Activated CD4-positive, alpha-beta T cell treated with anti-CD3 and anti-CD28 coated beads for 24 hours (primary cell): ENCODE measurements at places on chromosomes 2 and 18.

GRCh38 chr2:106853631-106854030 lies 32.3 kb downstream of the ST6GAL2 start:
- no peak for DNase-seq

- no peak for DNase-seq
Measured at GRCh38 chr2:105261061-105261460, 19.5 kb downstream of the GPR45 start.

- DNase-seq, result no peak
Measured at GRCh38 chr18:42641996-42642395, 473.5 kb downstream of the RIT2 start.

DNA sequence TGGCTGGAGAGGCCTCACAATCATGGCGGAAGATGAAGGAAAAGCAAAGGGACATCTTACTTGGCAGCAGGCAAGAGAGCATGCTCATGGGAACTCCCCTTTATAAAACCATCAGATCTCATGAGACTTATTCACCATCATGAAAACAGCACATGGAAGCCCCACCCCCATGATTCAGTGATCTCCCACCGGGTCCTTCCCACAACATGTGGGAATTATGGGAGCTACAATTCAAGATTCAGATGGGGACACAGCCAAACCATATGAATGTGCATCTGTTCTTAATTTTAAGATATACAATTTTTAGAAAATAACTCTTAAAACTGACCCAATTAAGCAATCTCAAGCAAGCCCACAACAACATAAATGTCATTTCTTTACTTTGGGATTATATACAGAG lies 12.6 kb downstream of the C18orf63 start:
- no peak for DNase-seq

DNA sequence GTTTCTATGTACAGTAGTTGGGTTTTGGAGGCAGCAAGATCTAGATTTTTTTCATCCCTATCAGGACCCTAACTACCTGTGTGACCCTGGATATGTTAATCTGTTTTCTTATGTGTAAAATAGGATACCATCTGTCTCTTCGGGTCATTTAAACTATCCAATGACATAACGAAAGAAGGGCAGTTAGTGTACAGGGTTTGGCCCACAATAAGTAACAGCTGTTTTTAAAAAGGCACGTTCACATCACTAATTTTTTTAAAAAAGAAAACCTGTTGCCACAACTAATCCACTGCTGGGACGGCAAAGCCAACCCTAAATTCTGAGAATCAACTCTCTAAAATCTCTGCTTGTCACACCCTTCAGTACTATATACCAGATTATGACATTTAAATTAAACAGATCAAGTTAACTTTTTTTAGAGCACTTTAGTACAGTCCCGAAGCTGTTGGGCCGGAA lies 869 bp downstream of the USP40 start:
- DNase-seq, result no peak
